ENCODE measurements at places on chromosomes 12 and 14.
A peak's percentile ranks its signal among the peaks of the same experiment; 100 is the strongest.

- DNase-seq: no peak
These were observed 111.6 kb downstream of the HECTD4 start for GRCh38 chr12:112270673-112271072.

DNA sequence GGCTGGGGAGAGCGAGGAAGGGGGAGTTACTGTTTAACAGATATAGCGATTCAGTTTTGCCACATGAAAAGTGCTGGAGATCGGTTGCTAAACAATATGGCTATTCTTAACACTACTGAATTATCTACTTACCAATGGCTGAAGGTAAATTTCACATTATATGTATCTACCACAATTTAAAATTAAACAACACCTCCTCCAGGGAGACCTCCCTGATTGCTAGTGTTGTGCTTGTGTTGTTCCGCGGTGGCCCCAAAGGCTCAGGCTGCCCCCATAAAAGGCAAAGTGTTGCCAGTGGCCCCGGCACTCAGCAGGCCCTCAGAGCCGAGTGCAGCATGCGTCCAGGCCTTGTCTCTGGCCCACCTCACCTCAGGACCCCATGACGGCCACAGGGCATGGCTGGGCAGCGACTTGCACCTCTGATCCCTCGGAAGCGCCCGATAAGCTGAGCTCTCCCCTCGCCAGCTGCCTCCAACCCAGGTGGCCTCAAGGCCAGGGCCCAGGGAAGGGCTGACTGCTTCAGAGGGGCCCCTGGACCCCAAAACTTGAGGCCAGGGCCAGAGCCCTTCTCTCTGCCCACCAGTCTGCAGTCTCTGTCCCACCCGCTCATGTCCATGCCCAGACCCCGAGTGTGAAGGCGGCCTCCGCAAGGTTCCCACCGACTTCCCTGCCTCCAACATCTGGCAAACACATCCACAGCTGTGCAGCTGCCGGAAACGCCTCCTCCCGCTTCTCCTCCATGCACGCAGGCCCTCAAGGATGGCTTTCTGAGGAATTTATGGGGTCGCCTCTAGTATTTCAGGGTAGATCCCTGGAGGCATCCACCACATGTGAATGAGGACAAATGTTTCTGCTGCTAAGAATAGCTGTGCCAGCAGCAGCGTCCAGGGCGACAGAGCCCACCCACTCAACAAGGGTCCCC lies 60.0 kb downstream of the NCOR2 start:
- DNase-seq: no peak

- peak; percentile 84 for DNase-seq
These were observed at the start of gene RASAL1 for GRCh38 chr12:113135178-113136127. RASAL1 (minus strand) TSS chr12:113135761; CDS start chr12:113135462, 299 bp downstream.

GRCh38 chr14:73491256-73492042 lies 716 bp downstream of the RIOX1 start:
- DNase-seq: peak; percentile 75

- no peak for DNase-seq
These were observed 56.1 kb upstream of the PCED1B start for GRCh38 chr12:47023311-47023710.

DNA sequence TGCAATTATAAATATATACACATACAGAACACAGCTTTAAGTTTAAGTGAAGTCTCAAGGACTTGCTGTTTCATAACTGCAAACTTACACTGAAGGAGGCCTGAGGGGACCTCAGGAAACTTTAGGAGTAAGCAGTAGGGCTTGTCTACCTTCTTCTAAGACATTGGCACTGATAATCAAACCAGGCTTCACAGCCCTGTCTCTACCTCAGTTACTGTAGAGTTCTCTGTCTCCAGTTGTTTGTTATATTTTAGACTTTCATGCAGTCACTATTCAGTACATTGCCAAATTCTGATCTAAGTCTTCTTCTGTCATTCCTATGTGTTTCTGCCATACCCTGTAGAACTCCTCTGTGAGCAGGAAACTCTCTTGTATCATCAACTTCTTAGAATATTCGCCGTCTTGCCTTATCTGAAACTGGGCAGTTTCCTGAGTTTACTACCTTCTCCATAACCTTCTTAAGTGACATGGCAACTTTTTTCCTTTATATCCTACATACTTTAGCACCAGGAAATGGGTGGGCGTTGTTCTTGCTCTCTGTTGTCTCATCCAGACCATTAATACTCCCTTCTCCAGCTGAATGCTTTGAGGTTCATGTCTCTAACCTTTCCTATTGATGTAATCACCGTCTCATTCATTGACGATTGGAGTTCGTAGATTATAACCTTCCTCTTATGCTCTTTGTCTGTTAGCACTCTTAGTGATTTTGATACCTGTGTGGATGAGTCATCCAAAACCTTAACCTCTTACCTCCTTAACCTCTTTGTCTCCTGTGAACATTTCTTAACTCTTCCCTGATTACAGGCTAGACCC lies 11.4 kb downstream of the APAF1 start:
- no peak for DNase-seq

DNA sequence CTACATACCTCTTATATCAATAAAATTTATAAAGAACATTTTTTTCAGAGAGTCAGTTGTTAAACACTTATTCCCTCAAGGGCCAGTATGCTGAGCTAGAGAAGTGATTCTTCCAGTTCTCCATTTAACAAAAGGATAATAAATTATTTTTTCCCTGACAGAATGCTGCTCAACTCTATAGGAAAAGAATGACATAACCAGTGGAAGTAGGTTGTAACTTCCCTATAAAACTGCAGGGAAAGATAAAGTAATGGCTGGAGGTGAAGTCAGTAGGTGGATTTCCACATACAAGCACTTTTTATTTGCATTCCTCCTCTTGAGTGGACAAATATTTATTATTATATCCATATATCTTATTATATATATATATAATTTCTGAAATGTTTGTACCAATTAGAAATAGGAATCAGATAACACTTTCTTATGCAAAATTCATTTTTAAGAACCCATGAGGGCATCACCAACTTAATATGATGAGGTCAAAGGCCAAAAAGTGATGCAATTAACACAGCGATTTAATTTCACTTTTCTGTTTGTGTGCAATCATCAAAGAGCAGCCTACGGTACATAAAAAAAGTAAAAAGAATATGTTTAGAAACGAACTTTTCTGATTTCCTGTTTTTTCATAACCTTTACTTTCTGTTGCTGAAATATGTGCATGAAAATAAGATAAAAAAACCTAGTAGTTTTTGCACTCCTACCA lies 175.3 kb downstream of the PRKD1 start:
- no peak for DNase-seq

GRCh38 chr12:132359971-132360370 lies 30.6 kb upstream of the GALNT9 start:
- DNase-seq: no peak

DNA sequence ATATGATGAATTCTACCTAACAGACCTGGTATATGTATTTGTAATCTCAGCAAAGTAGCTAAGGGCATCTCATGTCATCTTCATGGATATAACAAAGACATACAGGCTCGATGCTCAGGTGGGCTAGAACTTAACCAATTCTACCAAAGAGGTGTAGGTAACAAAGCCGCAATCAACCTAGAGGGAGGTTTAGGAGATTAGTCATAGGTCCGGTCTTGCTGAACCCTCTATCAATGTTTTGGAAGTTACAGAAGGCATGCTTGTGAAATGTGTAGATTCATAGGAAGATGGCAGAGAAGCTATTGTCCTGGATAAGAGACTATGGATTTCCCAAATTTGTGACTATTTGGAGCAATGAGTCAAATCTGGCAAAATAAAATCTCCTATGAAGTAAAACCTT lies 42.6 kb upstream of the SYCP3 start:
- DNase-seq: no peak

GRCh38 chr12:79619872-79620562 lies 70.7 kb downstream of the PAWR start:
- no peak for DNase-seq

- DNase-seq: no peak
These were observed 300.1 kb downstream of the VRK1 start for GRCh38 chr14:97097296-97097695.

- no peak for DNase-seq
These were observed 55.7 kb upstream of the PTGR2 start for GRCh38 chr14:73795974-73796373.

GRCh38 chr14:78182722-78183121 lies 12.5 kb downstream of the NRXN3 start:
- no peak for DNase-seq

DNA sequence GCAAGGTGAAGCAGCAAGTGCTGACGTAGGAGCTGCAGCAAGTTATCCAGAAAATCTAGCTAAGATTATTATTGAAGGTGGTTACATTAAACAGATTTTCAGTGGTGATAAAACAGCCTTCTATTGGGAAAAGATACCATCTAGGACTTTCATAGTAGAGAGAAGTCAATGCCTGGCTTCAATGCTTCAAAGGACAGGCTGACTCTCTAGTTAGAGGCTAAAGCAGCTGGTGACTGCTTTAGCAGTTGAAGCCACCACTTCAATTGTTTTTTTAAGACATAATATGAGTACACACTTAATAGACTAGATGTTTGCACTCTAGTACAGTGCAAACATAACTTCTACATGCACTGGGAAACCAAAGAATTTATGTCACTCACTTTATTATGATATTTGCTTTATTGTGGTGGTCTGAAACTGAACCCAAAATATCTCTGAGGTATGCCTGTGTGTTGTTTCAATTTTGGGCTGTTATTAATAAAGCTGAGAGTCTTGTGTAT lies 1026.9 kb upstream of the FOXG1 start:
- DNase-seq: no peak

GRCh38 chr14:76382495-76382832 lies 6.5 kb downstream of the ESRRB start:
- no peak for DNase-seq
